Eye (tissue), 1 donor: ENCODE measurements at places on chromosomes 7 and 10.

GRCh38 chr10:96130326-96130995 lies 364 bp downstream of the ZNF518A start:
- DNase-seq = no peak

GRCh38 chr7:96183163-96183670 lies 138.7 kb downstream of the SLC25A13 start:
- no peak for DNase-seq

GRCh38 chr7:123154231-123154860 lies 45.4 kb downstream of the SLC13A1 start:
- peak; percentile 95 for DNase-seq

- DNase-seq = no peak
Measured at GRCh38 chr7:112282476-112283188, 76.1 kb downstream of the ZNF277 start.

DNA sequence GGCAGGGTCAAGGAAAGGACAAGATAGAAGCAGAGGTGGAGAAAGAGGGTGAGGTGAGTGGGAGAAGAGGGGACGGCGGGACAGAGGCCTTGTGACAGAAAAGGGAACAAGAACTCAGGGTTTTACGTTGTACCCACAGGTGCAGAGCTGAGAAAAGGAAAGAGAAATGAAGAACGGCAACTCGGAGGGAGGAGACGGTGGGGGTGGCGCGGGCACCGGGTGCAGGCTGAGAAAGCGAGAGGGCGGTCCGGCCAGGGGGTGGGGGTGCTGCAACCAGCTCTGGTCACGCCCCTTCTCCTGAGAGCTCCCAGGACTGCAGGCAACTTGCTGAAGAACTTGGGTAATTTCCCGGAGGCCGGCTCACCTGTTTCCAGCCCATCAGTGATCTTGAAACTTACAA lies 65.3 kb downstream of the CARD11 start:
- DNase-seq = peak; percentile 33

GRCh38 chr7:110058401-110058800 lies 1032.5 kb upstream of the LRRN3 start:
- no peak for DNase-seq
